ENCODE measurements at places on chromosomes 4 and X.

DNA sequence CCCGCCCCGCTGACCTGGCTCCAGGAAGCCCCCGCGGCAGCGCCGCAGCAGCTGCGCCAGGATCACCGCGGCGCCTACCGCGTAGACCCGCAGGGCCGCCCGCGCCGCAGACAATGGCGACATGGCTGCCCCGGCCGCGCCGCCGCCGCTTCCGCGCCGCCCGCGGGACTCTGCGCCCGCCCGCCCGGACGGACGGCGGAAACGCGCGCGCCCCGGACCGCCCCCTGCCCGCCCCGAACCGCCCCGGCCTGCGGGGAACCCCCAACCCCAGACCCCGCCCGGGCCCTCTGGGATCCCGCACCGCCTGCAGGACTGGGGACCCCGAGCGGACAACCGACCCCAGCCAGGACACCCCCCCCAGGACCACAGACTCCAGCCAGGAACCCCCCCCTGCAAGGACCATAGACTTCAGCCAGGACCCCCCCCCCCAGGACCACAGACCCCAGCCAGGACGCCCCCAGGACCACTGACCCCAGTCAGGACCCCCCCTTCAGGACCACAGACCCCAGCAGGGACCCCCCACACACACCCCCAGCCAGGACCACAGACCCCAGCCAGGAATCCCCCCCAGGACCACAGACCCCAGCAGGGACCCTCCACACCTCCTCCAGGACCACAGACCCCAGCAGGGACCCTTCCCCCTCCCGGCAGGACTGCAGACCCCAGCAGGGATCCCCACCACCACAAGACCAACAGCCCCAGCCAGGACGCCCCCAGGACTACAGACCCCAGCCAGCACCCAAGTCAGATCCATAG is at the start of the genes DHRSX and ZBED1:
Gene DHRSX, minus strand, starts transcription at position 174 of the 756 bp plus-strand sequence. Its CDS starts 51 bp downstream, at position 123.
Gene ZBED1, minus strand, starts transcription at position 174 of the 756 bp plus-strand sequence. CDS start 10,257 bp downstream, outside the sequence.
- DNase-seq = no peak

- no peak for DNase-seq
Measured at GRCh38 chr4:61431131-61431530, 231.0 kb downstream of the ADGRL3 start.

DNA sequence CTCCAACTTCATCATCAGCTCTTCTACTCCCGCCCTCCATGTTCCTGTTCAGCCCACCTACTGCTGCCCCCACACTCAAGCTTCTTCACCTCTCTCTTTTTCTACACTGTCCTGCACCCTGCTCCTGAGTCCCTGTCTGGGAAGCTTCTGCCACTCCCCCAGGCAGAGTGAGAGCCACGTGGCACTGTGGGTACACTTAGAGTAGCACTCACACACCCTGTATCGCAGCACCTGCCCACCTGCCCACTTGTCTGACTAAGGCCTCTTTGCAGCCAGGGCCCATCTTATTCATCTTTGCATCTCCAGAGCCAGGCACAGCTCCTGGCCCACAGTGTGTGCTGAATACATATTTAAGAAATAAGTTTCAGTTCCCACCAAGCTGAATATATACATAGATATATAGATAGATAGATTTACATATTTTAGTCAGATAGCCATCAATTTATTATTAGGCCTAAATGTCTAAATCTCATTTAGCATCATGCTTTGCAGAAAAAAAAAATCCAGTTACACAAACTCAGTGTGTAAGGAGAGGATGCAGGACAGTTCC is 24.9 kb downstream of the CCDC149 start:
- no peak for DNase-seq

DNA sequence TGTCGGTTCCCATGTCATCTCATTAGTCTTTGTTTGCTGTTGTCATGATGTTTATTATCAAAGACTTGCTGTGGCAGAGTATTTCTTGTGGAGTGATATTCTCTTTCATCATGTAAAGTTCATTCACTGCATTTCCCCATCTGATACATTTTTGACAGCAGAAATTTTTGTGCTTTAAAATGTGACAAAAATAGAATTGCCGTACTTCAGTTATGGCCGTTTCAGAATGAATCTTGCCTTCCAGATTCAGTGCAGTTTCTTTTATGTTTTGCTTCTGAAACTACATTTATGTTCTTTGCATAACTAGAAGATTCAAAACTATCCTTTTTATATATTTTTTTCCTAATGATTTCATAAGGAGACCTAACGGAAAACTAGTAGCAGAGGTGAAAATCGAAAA is 10.0 kb downstream of the CSTF2 start:
- no peak for DNase-seq

- DNase-seq = no peak
Measured at GRCh38 chr4:65552057-65552456, 118.2 kb downstream of the EPHA5 start.

GRCh38 chr4:168507178-168507815 is 10.4 kb downstream of the PALLD start:
- no peak for DNase-seq

- DNase-seq = no peak
Measured at GRCh38 chrX:111869639-111870034, 6.3 kb upstream of the TRPC5OS start.

DNA sequence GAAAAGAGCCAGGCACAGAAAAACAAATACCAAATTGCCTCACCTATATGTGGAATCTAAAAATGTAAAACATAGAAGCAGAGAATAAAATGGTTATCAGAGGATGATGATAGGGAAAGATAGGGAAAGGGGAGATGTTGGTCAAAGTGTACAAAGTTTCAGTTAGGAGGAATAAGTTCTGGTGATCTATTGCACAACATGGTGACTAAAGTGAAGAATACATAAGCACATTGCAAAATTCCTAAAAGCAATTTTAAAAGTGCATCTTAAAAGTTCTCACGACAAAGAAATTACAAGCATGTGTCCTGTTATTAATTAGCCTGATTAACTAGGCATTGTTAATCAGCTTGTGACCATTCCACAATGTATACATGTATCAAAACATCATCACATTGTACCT is 136.0 kb downstream of the GABRG1 start:
- no peak for DNase-seq

- no peak for DNase-seq
Measured at GRCh38 chrX:74498924-74499323, 77.6 kb downstream of the SLC16A2 start.

GRCh38 chr4:8009710-8010511 is 70.2 kb upstream of the AFAP1 start:
- no peak for DNase-seq

DNA sequence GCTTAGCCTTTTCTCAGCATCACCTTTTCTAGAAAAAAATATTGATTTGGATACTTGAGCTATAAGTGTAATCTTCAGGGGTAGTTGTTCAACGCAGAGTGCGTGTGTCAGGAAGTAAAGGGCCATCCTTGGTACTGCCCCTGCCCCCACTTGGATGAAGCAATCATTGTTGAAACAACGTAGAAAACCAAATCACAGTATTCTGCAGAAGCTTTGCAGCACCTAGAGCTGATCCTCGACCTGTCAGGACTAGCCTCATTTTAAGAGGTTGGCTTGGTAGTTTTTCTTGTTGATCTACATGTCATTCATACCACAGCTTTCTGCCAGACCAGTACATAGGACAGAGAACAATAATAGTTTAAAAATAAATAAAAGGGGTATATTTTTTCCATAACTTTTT is 65.3 kb upstream of the MYOZ2 start:
- DNase-seq = no peak

GRCh38 chr4:57501720-57502119 is 391.5 kb upstream of the IGFBP7 start:
- DNase-seq = no peak

DNA sequence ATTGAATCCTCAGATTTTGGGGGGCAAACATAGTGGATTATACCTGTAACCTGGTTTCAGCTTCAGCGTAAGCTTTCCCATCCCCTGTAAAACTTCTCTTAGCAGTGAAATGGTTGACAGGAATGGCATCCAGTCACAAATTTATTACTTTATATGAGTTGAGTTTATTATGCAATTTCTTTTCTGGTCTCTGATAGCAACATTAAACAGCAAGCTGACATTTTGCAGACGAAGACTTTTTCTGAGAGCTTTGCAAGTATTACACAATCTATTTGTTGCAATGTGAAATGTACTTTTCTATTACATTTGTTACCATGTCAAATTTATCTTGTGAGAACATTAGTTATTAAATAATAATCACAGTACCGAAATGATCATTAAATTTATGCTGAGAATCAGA is 60.6 kb downstream of the GSPT2 start:
- DNase-seq = no peak

DNA sequence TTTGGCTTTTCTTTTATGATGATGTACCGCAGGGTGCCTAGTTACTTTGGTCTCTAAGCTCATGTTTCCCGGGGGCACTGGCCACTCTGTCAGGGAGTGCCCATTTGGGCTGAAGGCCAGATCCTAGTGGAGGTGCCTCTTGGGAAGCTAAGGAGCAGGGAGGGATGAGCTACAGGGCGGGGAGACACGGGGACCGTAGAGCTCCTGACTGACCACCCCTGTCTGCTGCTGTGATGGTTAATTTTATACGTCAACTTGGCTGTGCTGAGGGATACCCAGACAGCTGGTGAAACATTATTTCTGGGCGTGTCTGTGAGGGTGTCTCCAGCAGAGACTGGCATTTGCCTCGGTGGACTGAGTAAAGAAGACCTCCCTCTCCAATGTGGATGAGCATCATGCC is 24.9 kb upstream of the CLDN24 start:
- DNase-seq = no peak

DNA sequence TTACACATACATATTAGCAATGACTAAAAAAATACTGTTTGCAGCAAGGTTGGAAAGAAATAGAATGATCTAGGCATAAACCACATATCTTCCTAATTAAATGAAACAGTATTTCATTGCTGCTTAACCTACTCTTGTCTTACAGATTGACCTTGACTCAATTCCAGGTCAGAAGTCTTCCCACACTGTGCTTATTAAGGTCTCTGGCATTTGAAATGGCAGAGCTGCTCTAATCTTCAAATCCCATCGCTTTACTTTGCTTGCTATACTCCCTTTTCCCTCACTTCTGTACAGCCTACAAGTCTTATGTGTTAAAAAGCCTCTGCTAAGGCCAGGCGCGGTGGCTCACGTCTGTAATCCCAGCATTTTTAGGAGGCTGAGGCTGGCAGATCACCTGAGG is 424.5 kb downstream of the RPA4 start:
- DNase-seq = no peak

- DNase-seq = no peak
Measured at GRCh38 chr4:121554382-121554781, 142.4 kb downstream of the ANXA5 start.

DNA sequence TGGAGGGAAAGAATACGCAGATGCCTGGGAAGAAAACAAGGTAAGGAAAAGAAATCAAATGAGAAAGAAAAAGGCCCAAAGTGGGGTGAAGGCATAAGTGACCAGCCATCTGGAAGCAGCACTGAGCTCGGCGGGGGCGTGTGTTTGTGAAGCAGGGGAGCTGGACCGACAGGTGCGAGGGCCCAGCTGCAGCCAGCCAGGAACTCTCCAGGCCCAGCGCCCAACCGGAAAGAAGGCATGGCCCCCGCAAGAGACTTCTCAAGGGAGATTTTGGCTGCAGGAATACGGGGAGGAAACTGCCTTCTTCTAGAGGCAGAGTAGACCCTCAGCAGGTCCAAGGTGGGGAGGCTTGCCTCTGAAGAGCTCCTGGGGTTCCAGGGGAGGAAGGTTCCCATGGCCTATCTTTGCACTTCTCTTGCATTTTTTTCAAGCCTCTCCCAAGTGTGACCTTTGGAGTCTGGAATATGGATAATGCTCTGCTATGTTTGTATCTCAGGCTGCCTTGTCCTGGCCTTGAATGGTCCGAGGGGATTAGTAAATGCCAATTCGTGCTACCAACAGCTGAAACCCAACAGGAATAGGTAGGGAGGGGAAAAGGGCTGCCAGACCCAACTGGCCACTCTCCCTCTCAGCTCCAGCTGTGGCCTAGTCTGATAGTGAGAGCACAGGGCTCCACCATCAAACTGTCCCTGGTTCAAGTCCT is 10.8 kb upstream of the CITED1 start:
- no peak for DNase-seq

DNA sequence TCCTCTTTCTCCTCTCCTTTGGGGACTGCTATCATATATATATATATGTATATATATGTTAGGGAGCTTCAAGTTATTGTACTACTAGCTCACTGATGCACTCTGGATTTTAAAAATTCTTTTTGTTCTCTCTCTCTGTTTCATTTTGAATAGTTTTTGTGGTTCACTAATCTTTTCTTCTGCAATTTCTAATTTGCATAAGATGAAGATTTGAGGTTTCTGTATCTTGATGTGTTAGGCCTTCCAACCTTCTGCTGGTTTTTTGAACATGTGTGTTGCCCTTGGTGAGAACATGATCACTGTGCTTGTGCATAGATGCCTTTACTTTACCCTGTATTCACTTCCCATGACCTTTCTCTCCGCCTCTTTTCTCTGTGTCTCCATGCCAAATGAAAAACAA is 7.8 kb upstream of the ZNF718 start:
- no peak for DNase-seq

DNA sequence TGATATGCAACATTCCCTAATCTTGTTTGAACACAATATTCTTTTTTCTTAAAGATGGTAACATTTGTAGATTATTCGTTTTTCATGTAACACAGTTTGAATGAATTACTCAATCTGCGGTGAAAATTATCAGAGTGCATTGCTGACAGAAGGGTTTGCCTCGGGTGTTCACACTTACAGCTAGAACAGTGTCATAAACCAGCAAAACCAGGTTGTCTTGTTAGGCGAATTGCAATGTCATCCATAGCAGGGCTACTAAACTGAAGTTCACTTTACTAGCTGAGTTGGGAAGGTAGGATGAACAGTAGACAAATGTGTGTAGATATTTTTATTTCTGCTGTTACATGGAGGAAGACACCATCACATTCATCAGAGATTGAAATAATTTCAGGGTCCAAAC is 98.9 kb downstream of the SLC39A8 start:
- no peak for DNase-seq

GRCh38 chr4:17624821-17625220 is 10.4 kb downstream of the MED28 start:
- no peak for DNase-seq

DNA sequence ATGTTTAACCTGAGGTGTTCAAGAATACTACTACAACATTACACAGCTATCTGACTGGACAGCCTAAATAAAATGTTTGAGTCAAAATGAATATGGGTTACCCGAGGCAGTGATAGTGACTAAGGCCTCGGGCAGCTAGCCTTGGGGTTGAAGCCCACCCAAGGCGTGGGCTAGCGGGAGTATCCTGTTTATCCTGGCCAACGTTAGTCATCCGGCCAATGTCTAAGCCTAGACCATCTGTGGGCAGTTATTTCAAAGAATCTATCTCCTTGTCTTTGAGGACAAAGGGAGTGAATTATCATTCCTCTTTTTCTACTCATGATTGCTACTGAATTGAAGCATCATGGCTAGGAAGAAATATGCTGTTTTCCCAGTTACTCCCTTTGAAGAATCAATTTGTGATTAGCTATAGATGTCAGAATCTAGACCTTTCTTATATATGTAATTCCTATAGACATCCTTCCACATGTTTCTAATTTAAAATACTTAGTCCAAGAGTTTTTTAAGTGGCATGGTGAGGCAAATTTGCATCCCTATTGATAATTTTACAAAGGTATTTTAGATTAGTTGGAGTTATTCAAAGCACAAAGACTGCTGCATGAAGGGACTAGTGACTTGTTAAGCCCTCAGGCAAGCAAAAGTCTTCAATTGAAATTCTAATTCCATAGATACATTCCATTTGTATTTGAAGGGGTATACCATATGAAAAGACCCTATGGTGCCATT is 6.0 kb upstream of the PDGFC start:
- no peak for DNase-seq

- DNase-seq = peak; percentile 14
Measured at GRCh38 chr4:42865572-42866189, 26.8 kb upstream of the GRXCR1 start.
